ENCODE measurements at places on chromosomes 5 and 9.
A peak's percentile ranks its signal among the peaks of the same experiment; 100 is the strongest.

- no peak overlapping the region for H3K27ac ChIP-seq
- H3K36me3 ChIP-seq, result no peaks in the 10 kb centered on the region
- no peak overlapping the region for H3K4me3 ChIP-seq
- no peak for DNase-seq
Measured at GRCh38 chr5:68465133-68465532, 249.6 kb downstream of the PIK3R1 start.

DNA sequence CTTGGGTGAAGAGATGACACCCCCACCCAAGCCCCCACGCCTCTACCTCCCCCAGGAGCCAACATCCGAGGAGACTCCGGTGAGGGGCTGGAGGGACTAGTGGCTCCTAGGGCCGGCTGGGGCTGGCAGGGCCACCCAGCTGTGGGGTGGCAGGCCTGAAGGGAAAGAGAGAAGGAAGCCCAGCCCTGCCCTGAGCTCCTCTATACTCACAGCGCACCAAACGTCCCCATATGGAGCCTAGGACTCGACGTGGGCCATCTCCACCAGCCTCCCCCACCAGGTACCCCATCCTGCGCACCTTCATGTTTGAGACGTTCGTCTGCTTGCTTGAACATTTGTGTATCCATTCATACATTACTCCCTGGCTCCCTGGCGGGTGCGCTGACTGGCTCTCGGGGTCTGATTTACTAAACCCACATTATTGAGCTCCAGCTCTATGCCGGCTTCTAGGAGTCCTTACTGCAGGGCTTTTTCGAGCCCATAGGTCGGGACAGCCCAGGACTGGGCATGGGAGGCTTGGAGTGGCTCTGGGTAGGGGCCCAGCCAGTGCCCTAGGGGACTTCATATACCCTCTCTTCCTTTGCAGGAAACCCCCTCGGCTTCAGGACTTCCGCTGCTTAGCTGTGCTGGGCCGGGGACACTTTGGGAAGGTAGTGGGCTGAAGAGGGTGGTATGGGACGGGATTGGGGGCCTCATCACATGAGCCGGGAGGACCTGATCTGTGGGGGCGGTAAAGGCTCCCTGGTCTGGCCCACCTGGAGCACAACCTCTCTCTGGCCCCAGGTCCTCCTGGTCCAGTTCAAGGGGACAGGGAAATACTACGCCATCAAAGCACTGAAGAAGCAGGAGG lies 9.1 kb downstream of the ZDHHC12 start:
- no peaks in the 10 kb centered on the region for H3K4me1 ChIP-seq
- no peak overlapping the region for H3K27ac ChIP-seq
- H3K36me3 ChIP-seq, result peaks cover 1% of the 10 kb centered on the region
- H3K27me3 ChIP-seq, result no peaks in the 10 kb centered on the region
- no peak for DNase-seq
- no peak overlapping the region for H3K4me3 ChIP-seq

GRCh38 chr5:169886033-169886432 lies 94.3 kb downstream of the INSYN2B start:
- H3K36me3 ChIP-seq, result peaks cover 10% of the 10 kb centered on the region
- no peak overlapping the region for H3K4me3 ChIP-seq
- no peak overlapping the region for H3K27ac ChIP-seq
- H3K27me3 ChIP-seq, result no peaks in the 10 kb centered on the region
- peaks cover 18% of the 10 kb centered on the region for H3K4me1 ChIP-seq
- DNase-seq, result no peak

- no peak overlapping the region for H3K4me3 ChIP-seq
- no peak for DNase-seq
- no peak overlapping the region for H3K27ac ChIP-seq
- no peaks in the 10 kb centered on the region for H3K36me3 ChIP-seq
- no peaks in the 10 kb centered on the region for H3K4me1 ChIP-seq
- no peaks in the 10 kb centered on the region for H3K27me3 ChIP-seq
Measured at GRCh38 chr5:100690036-100690560, 154.9 kb downstream of the FAM174A start.

DNA sequence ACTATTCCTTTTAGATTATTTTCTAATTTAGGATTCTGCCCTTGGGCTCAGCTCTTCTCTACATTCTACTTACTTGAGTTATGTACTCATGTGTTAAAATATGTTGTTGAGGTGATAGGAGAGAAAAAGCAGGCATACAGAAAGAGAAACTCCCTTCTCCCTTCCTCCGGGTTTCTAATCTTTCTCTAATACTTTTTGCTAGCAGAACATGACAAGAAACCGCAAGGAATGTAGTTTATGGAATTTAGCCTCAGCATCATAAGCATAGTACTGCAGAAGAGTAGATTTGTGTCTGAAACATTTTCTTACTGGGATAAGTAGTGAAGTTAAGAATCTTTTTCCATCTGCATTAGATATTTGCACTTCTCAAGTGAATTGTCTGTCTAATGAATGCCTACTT lies 139.5 kb upstream of the CYLC2 start:
- no peak for DNase-seq
- no peaks in the 10 kb centered on the region for H3K36me3 ChIP-seq
- no peak overlapping the region for H3K4me3 ChIP-seq
- H3K27me3 ChIP-seq, result no peaks in the 10 kb centered on the region
- no peak overlapping the region for H3K27ac ChIP-seq
- no peaks in the 10 kb centered on the region for H3K4me1 ChIP-seq

- H3K27me3 ChIP-seq, result no peaks in the 10 kb centered on the region
- no peaks in the 10 kb centered on the region for H3K36me3 ChIP-seq
- no peak overlapping the region for H3K4me3 ChIP-seq
- H3K27ac ChIP-seq, result no peak overlapping the region
- no peaks in the 10 kb centered on the region for H3K4me1 ChIP-seq
- DNase-seq, result peak; percentile 72
Measured at GRCh38 chr5:32042551-32042961, 131.6 kb downstream of the GOLPH3 start.

- no peaks in the 10 kb centered on the region for H3K36me3 ChIP-seq
- H3K27ac ChIP-seq, result no peak overlapping the region
- H3K27me3 ChIP-seq, result no peaks in the 10 kb centered on the region
- H3K4me3 ChIP-seq, result no peak overlapping the region
- DNase-seq, result no peak
Measured at GRCh38 chr5:109307456-109307855, 102.3 kb downstream of the PJA2 start.

Measured in CD14-positive monocyte (primary cell).